ENCODE measurements at places on chromosomes 5 and 9. TPM values are rescaled to one million over a fixed set of nuclear protein-coding genes. Genes with fewer than 3 reads are reported as not detected.

The PTGER4 gene
- total RNA-seq = 0.95 TPM

The EGFLAM gene
- not detected for total RNA-seq

The SPIN1 gene
- total RNA-seq = 36.4 TPM

The ANGPTL2 gene
- 1.2 TPM for total RNA-seq

The FAM200C gene
- total RNA-seq = 7.7 TPM

The DMRT3 gene
- not detected for total RNA-seq

The NR2F1-AS1 gene
- total RNA-seq = 0.11 TPM

The ASPN gene
- total RNA-seq = not detected

The CTSV gene
- total RNA-seq = 22.1 TPM

The SELENOP gene
- 7.2 TPM for total RNA-seq

The TAF11L14 gene
- total RNA-seq = not detected

The ELOVL7 gene
- 5.4 TPM for total RNA-seq

The SPATA24 gene
- total RNA-seq = 13.3 TPM

The CENPH gene
- total RNA-seq = 25.2 TPM

The LRRC19 gene
- total RNA-seq = not detected

The WWC1 gene
- total RNA-seq = 13.2 TPM

The PAEP gene
- 41.1 TPM for total RNA-seq

The DHFR gene
- total RNA-seq = 42.7 TPM

The PLCXD3 gene
- 0.05 TPM for total RNA-seq

The OR4F3 gene
- not detected for total RNA-seq

The TTC16 gene
- total RNA-seq = 0.11 TPM

The C9 gene
- total RNA-seq = 0.05 TPM

The PTGES gene
- 5.1 TPM for total RNA-seq

The SUSD1 gene
- 1.4 TPM for total RNA-seq

The FOXD4L4 gene
- not detected for total RNA-seq
